ENCODE measurements at places on chromosomes 12 and 14. TPM values are rescaled to one million over a fixed set of nuclear protein-coding genes. Genes with fewer than 3 reads are reported as not detected.
A peak's percentile ranks its signal among the peaks of the same experiment; 100 is the strongest.

Gene LRRIQ1
- not detected for total RNA-seq

DNA sequence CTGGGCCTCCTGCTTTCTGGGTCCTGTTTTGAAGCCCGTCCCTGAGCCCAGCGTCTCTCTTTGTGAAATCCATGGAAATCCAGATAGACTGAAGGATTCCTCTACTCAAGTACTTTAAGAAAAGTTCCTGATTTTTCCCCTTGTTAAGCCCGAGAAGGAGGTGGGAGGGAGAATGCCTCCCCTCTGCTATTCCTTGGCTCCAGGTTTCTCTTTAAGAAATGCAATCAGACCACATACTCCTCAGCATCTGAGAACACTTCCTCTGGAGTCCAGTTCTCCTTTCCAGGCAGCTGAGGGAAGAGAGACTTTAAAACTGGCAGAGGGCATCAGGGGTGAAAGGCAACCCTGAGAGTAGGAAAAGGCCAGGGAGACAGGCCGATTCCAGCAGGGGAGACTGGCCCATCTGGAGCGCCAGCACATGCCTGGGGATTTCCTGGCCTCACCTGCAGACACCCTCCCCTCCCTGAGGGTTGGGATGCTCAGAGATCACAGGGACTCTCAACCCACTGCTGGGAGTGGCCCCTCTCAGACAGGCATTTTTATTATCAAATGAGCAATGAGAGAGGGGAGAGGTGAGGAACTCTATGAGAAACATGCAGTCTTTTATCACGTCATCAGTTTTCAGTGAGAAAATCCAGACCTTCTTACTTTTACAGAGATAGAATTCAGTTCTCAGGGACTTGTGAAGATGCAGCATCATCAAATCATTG, 2.0 kb upstream of the EMP1 start:
- H3K4me1 ChIP-seq = peaks cover 23% of the 10 kb centered on the region
- no peak overlapping the region for H3K27ac ChIP-seq
- H3K27me3 ChIP-seq = peaks cover 4% of the 10 kb centered on the region
- H3K36me3 ChIP-seq = no peaks in the 10 kb centered on the region
- no peak overlapping the region for H3K4me3 ChIP-seq
- no peak for DNase-seq

Gene MAP3K9
- total RNA-seq = 9.6 TPM

- peak overlapping the region; percentile 6 for H3K4me3 ChIP-seq
- peaks cover 45% of the 10 kb centered on the region for H3K4me1 ChIP-seq
- DNase-seq = peak; percentile 4
- H3K27me3 ChIP-seq = no peaks in the 10 kb centered on the region
- peaks cover 61% of the 10 kb centered on the region for H3K36me3 ChIP-seq
Measured at GRCh38 chr14:65566820-65567522, 154.4 kb downstream of the FUT8 start.

Gene SCNN1A
- total RNA-seq = 3.8 TPM

DNA sequence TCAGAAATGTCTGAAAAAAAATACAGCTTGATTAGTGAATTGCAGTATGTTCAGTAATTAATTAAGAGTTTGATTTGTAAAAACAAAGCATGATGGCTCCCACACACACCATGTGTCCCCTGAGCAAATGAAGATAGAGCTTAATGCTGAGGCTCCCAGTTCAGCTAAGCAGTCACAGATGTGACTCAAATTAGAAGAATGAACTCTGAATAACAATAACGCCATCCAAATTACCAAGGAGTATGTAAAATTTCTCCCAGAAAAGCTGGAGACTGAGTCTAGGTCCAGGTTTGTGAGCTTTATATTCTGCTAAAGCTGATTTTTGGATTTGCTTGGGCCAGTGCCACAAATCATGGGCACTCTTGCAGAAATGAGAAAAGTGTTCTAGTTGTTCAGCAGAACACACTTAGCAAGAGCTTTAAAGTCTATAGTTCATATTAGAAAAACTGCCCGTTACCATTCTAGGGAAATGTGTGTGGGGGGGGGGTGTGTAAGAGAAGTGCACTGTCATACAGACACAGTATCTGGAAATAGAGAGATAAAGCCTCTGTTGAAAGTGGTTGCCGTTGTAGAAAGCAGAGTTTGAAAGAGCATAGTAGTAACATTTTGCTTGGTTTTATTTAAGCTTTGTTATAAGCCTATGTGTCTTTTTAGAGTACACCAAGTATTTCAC, 253.1 kb downstream of the BCAT1 start:
- no peak for DNase-seq
- H3K36me3 ChIP-seq = no peaks in the 10 kb centered on the region

GRCh38 chr14:26218861-26219260, 379.0 kb downstream of the NOVA1 start:
- H3K4me3 ChIP-seq = no peak overlapping the region
- no peaks in the 10 kb centered on the region for H3K4me1 ChIP-seq
- DNase-seq = no peak
- no peaks in the 10 kb centered on the region for H3K36me3 ChIP-seq
- no peaks in the 10 kb centered on the region for H3K27me3 ChIP-seq
- no peak overlapping the region for H3K27ac ChIP-seq

DNA sequence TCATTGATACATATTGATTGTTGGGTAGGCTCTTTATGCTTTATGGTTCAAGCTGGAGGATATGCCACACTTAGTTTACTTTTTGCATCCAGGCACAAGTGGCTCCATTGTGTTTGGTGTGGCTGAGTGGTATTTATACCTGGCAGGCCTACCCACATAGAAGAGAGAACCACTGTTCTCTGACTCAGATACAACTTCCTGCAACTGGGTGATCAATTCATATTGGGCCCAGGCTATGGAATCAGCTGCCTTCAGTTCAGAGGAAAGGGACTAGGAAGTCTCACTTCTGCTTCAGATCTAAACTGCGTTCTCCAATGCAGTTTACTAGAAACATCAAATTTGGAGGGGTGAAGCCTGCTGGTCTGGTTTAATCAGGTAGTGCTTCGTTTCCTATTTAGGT, 49.8 kb upstream of the LRRK2 start:
- no peaks in the 10 kb centered on the region for H3K36me3 ChIP-seq
- no peak for DNase-seq
- H3K27me3 ChIP-seq = peaks cover 6% of the 10 kb centered on the region
- no peak overlapping the region for H3K4me3 ChIP-seq
- peaks cover 4% of the 10 kb centered on the region for H3K4me1 ChIP-seq
- no peak overlapping the region for H3K27ac ChIP-seq

DNA sequence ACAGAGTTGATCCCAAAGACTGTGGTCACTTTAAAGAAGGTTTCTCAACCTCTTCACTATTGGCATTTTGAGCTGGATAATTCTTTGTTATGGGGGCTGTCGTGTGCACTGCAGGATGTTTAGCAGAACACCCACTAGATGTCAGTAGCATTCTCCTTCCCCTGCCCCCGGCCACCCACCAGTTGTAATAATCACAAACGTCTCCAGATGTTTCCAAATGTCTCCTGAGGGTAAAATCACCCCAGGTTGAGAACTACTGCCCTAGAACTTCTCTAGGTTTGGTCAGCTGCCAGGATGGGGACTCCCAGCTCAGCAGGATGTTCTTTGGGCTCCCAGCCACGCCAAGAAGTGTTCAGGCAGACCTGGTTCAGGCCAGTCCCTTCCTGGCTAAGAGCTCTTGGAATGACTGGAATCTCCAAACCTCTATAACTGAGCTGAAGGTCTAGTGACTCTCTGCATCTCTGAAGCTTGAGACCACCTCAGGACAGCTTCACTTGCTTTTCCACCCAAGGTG, 12.5 kb upstream of the AJUBA start:
- no peak overlapping the region for H3K27ac ChIP-seq
- peaks cover 3% of the 10 kb centered on the region for H3K4me1 ChIP-seq
- H3K27me3 ChIP-seq = no peaks in the 10 kb centered on the region
- H3K4me3 ChIP-seq = no peak overlapping the region

GRCh38 chr12:105315726-105316125, 14.8 kb upstream of the C12orf75 start:
- peaks cover 2% of the 10 kb centered on the region for H3K36me3 ChIP-seq
- H3K4me3 ChIP-seq = no peak overlapping the region
- no peak for DNase-seq
- H3K27me3 ChIP-seq = no peaks in the 10 kb centered on the region
- peaks cover 7% of the 10 kb centered on the region for H3K4me1 ChIP-seq
- H3K27ac ChIP-seq = no peak overlapping the region

Gene PPP1R36
- total RNA-seq = not detected

GRCh38 chr14:50069325-50069724, 47.0 kb downstream of the VCPKMT start:
- H3K27me3 ChIP-seq = no peaks in the 10 kb centered on the region
- H3K36me3 ChIP-seq = peaks cover 15% of the 10 kb centered on the region
- peaks cover 65% of the 10 kb centered on the region for H3K4me1 ChIP-seq
- no peak for DNase-seq
- no peak overlapping the region for H3K27ac ChIP-seq

- H3K36me3 ChIP-seq = no peaks in the 10 kb centered on the region
- H3K27ac ChIP-seq = no peak overlapping the region
- H3K27me3 ChIP-seq = no peaks in the 10 kb centered on the region
Measured at GRCh38 chr14:86035882-86036281, 505.9 kb downstream of the FLRT2 start.

Gene LIN7A
- total RNA-seq = not detected

DNA sequence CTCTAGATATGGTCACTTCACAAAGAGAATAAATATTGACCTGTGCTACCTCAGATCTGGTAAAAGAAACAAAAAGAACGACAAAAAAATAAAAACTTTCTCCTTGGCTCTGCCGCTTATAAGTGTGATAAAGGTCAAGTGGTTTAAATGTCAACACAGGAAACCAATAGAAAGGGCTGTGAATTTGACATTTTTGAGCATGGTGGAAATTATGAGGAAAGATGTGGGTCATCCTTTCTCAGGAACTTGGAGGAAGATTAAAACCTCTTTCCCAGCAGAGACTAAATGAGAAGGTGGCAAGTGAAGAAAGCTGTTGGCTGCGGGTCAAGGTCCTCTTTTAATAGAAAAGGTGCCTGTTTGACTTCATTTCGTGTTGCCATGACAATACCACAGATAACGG, 28.2 kb downstream of the TESPA1 start:
- H3K27ac ChIP-seq = peak overlapping the region; percentile 95
- peak; percentile 19 for DNase-seq
- H3K4me3 ChIP-seq = peak overlapping the region; percentile 24
- peaks cover 86% of the 10 kb centered on the region for H3K4me1 ChIP-seq

GRCh38 chr12:95271465-95271864, 53.9 kb downstream of the VEZT start:
- no peak overlapping the region for H3K4me3 ChIP-seq
- no peaks in the 10 kb centered on the region for H3K27me3 ChIP-seq
- no peaks in the 10 kb centered on the region for H3K4me1 ChIP-seq
- DNase-seq = no peak

Gene BCL2L14
- 3.7 TPM for total RNA-seq

- H3K4me1 ChIP-seq = peaks cover 26% of the 10 kb centered on the region
Measured at GRCh38 chr14:89748004-89748403, 206.5 kb downstream of the EFCAB11 start.

- H3K4me1 ChIP-seq = no peaks in the 10 kb centered on the region
- no peaks in the 10 kb centered on the region for H3K27me3 ChIP-seq
- H3K27ac ChIP-seq = no peak overlapping the region
- no peaks in the 10 kb centered on the region for H3K36me3 ChIP-seq
- no peak for DNase-seq
Measured at GRCh38 chr12:127885954-127886750, 380.8 kb upstream of the TMEM132C start.

Gene ZNF891
- 1.8 TPM for total RNA-seq

Gene TAS2R19
- 1.5 TPM for total RNA-seq

GRCh38 chr14:29814156-29815015, 113.3 kb downstream of the PRKD1 start:
- no peak for DNase-seq
- H3K4me3 ChIP-seq = no peak overlapping the region
- no peaks in the 10 kb centered on the region for H3K4me1 ChIP-seq
- no peaks in the 10 kb centered on the region for H3K27me3 ChIP-seq
- no peak overlapping the region for H3K27ac ChIP-seq
- no peaks in the 10 kb centered on the region for H3K36me3 ChIP-seq

DNA sequence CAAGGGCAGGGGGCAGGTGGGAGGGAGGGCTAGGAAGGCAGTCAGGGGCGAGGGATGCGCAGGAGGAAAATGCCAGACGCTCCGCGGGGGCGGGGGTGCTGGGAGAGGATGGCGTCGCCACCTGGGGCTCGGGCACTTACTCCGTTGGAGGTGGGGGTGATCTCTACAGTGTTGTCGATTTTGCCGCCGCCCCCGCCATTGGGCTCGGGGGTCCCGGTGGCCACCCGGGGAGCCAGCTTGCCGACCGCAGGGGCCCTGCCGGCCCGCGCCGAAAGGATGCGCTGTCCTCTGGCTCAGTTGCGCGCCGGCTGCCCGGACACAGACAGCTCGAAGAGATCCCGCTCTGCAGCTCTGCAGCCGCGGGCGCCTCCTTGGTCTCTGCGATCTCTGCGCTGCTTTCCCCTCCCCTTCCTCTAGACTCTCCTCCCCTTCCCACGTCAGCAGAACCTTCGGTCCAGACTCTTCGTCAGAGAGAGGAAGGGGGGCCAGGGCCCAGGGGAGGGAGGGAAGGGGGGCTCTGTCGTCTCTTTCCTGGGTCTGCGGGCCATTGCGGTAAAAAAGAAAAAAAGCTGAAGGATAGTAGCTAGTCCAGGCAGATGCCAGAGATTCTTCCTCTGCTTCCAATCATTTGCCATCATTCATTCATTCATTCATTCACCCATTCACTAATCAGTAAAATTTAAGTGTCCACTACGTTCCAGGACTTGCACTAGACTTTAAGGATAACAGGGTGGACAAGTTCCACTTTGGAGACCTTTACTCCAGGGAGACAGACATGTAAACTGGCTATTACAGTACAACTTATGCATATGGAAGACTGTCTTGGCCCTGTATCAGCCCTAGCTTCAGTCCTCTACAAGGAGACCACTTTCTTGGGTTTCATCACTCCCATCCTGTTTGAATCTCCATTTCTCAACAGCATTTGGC, at the start of gene SLC22A17:
SLC22A17 (minus strand) TSS at position 382 of the 927 bp plus-strand sequence.
- H3K27ac ChIP-seq = no peak within 1 kb of the TSS
- peaks cover 35% of the 10 kb centered on the region for H3K27me3 ChIP-seq
- peaks cover 4% of the 10 kb centered on the region for H3K4me1 ChIP-seq

Gene MBD6
- 47.3 TPM for total RNA-seq

- no peak overlapping the region for H3K4me3 ChIP-seq
- no peaks in the 10 kb centered on the region for H3K36me3 ChIP-seq
- DNase-seq = no peak
- H3K4me1 ChIP-seq = no peaks in the 10 kb centered on the region
- H3K27me3 ChIP-seq = peaks cover 15% of the 10 kb centered on the region
Measured at GRCh38 chr14:24908592-24909236, 141.2 kb downstream of the STXBP6 start.

- H3K27ac ChIP-seq = no peak overlapping the region
- no peaks in the 10 kb centered on the region for H3K36me3 ChIP-seq
- H3K4me1 ChIP-seq = no peaks in the 10 kb centered on the region
- no peaks in the 10 kb centered on the region for H3K27me3 ChIP-seq
Measured at GRCh38 chr12:56385873-56386272, 23.2 kb upstream of the APOF start.

GRCh38 chr14:95776798-95777534, 63.0 kb upstream of the TCL1A start:
- no peak overlapping the region for H3K4me3 ChIP-seq
- peaks cover 13% of the 10 kb centered on the region for H3K27me3 ChIP-seq
- no peak overlapping the region for H3K27ac ChIP-seq
- H3K36me3 ChIP-seq = no peaks in the 10 kb centered on the region
- no peaks in the 10 kb centered on the region for H3K4me1 ChIP-seq

GRCh38 chr14:38044710-38045109, 163.0 kb upstream of the SSTR1 start:
- H3K27me3 ChIP-seq = no peaks in the 10 kb centered on the region
- no peak for DNase-seq
- H3K27ac ChIP-seq = no peak overlapping the region
- no peaks in the 10 kb centered on the region for H3K36me3 ChIP-seq
- H3K4me3 ChIP-seq = no peak overlapping the region

- DNase-seq = no peak
- H3K36me3 ChIP-seq = peaks cover 4% of the 10 kb centered on the region
- H3K27ac ChIP-seq = no peak overlapping the region
Measured at GRCh38 chr12:103908877-103909276, 21.3 kb upstream of the HSP90B1 start.

GRCh38 chr12:122362755-122363154, 59.7 kb downstream of the CLIP1 start:
- H3K27me3 ChIP-seq = no peaks in the 10 kb centered on the region
- DNase-seq = no peak
- no peak overlapping the region for H3K4me3 ChIP-seq
- H3K27ac ChIP-seq = no peak overlapping the region

Data from activated CD8-positive, alpha-beta T cell treated with anti-CD3 and anti-CD28 coated beads for 36 hours (primary cell).